ENCODE measurements at places on chromosomes 1 and 21.

GRCh38 chr1:36224537-36225282, 467 bp downstream of the THRAP3 start:
- peak; percentile 94 for DNase-seq

DNA sequence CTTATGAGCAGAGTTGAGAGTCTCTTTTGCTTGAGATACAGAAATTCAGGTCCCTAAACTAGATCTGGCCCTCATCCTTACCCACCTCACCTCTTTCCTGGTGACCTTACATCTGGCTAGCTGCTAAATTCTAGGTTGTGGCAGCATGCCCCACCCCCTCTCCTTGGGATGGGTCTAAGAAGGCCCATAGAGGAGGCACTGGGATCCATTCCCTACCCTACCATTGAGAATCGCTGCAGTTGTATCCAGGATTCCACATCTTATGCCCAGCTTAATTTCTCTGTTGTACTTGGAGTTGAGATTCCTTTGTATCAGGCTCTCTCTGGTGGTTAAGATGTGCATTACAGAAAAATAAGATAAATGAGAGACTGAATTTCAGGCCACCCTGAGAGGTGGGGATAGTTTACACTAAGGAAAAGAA, 9.5 kb upstream of the TMEM39B start:
- peak; percentile 76 for DNase-seq

DNA sequence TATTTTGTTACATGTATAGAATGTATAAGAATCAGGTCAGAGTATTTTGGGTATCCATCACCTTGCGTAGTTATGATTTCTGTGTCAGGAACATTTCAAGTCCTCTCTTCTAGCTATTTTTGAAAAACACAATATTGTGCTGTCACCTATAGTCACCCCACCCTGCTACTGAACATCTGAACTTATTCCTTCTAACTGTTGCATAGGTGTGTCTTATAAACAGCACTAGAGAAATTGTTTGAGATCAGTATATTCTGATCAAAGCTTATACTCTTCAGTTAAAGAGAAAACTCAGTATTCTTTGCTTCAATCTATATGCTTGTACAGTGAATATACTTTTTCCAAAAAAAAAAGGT, 96.0 kb downstream of the ASH1L start:
- DNase-seq, result no peak

DNA sequence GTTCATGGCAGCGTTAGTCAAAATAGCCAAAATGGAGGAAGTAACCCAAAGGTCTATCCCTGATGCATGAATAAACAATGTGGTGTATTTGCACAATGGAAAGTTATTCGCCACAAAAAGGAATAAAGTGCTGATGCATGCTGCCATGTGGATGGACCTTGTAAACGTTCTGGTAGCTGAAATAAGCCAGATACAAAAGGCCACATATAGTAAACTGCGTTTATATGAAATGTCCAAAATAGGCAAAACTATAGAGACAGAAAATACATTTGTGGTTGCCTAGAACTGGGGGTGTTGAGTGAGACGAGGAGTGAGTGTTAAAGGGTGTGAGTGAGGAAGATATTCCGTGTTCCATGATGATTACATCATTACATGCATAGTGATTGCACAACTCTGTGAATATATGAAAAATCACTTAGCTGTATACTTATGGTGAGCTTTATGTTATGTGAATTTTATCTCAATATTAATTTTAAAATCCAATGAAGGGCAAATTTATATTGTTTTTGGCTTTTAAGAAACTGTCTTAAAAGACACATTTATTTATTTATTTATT, 321.3 kb downstream of the KIF26B start:
- DNase-seq, result no peak

DNA sequence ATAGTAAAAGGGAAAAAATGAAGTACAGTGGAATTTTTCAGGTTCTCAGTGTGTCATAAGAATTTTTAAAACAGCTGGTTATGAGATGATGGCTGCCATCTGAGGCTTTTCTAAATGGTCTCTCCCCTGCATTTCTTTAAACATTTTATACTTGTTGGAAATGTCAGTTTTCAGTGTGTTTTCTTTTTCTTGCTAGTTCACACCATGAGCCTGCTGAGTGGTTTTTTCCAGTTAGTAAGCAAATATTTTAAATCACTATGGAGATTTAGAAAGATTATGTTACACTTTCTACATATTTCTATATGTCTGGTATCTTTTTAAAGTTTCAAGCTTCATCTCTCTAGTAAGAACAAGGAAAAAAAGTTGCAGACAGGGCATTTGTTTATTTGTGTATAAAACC, 9.6 kb downstream of the RBM15 start:
- DNase-seq, result no peak

GRCh38 chr21:35360870-35361570, 311.9 kb upstream of the RUNX1 start:
- no peak for DNase-seq

DNA sequence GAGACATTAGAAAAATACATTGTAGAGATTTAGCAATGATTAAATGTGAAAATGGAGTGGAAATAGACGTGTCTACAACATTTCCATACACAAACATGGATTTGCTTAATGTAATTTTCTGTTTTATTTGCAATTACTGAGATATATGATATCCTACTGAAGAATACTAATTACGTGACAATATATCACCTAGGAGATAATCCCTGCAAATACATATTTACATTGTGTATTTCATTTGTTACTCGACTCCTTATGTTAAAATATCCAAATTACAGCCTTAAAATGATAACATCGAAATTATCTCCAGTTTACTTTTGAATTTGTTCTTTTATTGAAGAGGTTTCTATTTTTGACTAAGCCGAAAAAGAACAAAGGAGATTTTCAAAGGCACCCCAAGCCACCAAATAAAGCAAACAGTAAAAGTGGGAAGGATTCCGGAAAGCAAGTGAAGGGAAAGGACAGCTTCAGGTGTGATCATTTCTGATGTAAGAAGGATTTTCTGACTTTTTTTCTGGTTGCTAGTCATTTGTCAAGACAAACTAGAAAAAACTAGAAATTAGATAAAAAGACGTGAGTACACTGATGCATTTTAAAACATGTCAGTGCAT, 7.9 kb downstream of the LHX4 start:
- DNase-seq, result no peak

- no peak for DNase-seq
Observed at GRCh38 chr1:82161700-82162141, 361.0 kb downstream of the ADGRL2 start.

- DNase-seq, result no peak
Observed at GRCh38 chr1:181221078-181221477, 132.6 kb downstream of the IER5 start.

GRCh38 chr1:114126261-114127095, 27.2 kb downstream of the SYT6 start:
- DNase-seq, result no peak

DNA sequence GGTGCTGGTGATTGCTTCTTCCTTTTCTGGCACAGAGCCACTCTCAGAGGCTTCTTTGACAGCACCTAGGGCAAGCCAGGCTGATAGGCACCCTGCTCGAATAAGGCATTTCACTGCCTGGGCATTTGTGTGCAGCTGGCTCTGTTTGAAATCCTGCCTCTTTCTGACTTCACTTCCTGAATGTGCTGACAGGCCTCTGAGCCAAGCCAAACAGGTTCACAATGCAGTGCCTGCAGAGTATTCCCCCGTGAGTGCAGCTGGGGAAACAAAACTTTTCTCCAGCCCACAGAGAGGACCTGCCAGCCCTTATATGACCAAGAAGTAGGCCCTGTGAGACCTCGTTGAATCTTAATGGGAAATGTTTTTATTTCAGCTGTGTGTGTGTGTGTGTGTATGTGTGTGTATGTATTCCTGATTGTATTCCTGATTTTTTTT, 10.4 kb downstream of the JUN start:
- DNase-seq, result no peak

DNA sequence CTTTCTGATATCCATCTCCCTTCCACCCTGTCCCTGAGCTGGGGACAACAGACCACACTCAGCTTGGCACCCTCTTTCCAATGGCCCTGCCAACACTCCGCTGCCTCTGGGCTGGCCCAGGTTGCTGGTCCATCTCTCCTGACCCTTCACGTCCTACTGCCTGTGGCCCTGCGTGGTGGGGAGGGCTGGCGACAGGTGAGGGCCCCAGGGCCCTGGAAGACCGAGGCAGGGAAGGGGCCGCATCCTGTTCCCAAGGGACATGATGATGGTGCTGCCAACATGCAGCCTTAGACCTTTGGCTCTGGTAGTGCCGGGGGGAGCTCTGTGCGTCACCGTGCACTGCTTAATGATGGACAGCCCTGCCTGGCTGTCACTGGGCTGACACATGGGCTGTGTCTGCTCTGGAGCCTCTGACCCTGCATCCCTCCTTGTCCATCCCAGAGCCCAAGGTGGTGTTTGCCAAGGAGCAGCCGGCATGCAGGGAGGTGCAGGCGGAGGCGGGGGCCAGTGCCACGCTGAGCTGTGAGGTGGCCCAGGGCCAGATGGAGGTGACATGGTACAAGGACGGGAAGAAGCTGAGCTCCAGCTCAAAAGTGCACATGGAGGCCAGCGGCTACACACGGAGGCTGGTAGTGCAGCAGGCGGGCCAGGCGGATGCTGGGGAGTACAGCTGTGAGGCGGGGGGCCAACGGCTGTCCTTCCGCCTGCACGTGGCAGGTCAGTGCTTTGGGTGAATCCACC, 65.2 kb downstream of the OBSCN start:
- DNase-seq, result no peak

DNA sequence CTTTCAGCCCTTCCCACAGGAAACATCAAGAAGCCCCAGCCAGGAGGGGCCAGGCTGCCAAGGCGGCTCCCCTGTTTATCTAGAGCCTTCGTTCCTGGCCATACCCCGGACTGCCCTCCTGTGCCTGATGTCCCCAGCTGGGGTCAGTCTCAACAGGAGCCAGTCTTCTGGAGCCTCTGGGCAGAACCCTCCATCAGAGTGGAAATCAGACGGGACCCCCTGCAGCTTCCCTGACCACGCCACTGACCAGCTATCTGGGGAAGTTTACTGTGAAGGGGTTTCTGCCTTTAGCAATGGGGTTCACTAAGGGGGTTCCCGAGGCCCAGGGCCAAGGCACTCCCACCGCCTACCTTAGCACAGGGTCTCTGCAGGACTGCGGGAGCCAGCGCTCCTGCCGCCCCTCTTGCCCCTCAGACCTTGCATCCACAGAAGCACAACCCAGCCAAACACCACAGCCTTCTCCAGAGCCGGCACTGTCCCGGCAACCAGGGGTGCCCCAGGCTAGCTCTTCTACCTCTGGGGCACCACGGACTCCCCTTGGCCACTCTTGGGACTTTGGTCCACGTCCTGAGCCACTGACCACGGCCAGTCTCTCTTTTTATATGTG, 3.5 kb upstream of the MTFR1L start:
- no peak for DNase-seq

DNA sequence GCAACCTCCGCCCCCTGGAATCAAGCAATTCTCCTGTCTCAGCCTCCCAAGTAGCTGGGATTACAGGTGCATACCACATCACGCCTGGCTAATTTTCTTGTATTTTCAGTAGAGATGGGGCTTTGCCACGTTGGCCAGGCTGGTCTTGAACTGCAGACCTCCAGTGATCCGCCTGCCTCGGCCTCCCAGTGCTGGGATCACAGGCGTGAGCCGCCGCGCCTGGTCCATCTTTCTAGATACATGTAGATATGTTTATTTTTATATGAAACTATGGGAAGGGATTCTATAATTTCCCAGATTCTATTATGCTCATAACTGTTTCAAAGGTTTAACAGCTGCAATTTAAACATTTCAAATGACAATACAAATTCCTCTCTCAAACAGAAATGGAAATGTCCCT, 27.1 kb downstream of the CLCC1 start:
- no peak for DNase-seq

- peak; percentile 48 for DNase-seq
Observed at GRCh38 chr21:36917471-36918158, 48.9 kb downstream of the HLCS start.

GRCh38 chr1:57079454-57080157, 113.8 kb upstream of the C8B start:
- DNase-seq, result peak; percentile 41

- DNase-seq, result no peak
Observed at GRCh38 chr1:66247415-66248208, 286.3 kb upstream of the SGIP1 start.

DNA sequence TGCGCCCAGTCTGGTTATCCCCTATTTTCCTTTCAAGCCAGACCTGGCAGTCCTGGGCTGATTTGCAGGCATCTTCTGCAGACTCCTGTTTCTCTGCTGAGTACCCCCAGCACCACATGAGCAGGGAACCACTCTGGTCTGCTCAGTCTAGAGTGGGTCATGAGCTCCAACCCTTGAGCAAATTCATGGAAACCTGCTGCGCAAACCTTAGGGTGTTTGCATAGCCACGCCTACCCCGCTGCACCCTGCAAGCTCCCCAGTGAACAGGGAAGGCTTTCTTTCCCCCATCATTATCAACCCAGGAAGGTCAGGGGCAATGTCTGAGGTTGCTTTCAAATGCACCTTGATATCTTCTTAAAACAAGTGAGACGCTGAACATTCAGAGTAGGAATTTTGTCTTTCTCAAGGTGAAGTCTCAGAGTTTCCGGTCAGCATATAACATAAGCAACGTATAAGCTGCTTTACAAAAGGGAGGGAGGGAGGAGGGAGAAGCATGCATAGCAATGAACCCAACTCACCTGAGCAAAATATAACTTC, 11.1 kb upstream of the KCNE1 start:
- DNase-seq, result no peak

DNA sequence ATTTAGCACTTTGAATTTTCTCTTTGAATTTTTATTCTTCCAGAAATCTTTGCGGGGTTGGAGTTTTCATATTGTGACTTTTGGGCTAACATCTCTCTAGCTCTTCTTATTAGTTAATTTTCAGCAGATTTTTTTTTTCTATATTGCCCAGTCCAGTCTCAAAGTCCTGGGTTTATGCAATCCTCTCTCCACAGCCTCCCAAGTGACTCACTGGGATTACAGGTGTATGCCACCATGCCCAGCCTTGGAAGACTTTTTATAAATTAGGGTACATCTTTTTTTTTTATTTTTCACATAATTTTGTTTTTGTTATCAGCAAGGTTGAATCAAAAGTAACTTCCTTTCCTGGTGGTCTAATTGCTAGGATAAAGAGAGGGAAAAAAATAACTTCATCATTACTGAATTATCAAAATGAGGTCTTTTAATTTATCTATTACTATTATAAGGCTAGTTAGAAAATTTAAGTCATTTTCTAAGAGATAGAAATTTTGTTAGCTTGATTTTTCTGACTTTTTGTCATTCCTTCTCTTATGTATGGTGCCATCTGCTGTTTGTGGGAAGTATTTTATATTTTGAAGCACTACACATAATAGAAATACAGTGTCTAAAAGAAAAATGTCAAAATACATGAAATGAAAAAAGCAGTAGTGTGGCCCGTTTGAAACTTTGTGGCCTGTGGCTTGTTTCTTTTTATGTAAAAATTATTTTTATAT, 273.4 kb upstream of the CACYBP start:
- DNase-seq, result peak; percentile 21

GRCh38 chr1:91608876-91609275, 108.2 kb downstream of the CDC7 start:
- DNase-seq, result no peak

Data from NCI-H82 (cell line).